ENCODE measurements at places on chromosomes 5 and 9.

- DNase-seq, result no peak
Observed at GRCh38 chr5:67202828-67203227, 6.2 kb upstream of the CD180 start.

DNA sequence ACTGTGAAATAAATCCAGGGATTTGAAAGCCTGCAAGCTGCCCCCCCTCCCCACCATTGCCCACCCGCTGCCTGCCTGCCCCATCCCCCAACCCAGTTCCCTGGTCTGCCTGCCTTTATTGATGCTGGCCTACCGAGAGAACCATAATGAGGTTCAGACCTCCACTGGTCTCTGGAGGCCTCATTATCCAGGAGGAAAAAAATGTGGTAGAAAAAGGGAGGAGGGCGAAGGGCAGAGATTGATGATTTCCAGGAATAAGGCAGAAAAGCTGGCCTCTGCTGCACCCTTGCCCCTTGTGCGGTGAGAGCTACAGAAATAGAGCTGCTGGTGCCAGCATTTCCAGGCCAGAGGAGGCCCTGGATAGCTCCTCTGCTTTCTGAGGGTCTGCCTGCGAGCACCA, 216.1 kb downstream of the PAPPA start:
- no peak for DNase-seq

GRCh38 chr5:124104821-124105220, 592.8 kb downstream of the CSNK1G3 start:
- no peak for DNase-seq

DNA sequence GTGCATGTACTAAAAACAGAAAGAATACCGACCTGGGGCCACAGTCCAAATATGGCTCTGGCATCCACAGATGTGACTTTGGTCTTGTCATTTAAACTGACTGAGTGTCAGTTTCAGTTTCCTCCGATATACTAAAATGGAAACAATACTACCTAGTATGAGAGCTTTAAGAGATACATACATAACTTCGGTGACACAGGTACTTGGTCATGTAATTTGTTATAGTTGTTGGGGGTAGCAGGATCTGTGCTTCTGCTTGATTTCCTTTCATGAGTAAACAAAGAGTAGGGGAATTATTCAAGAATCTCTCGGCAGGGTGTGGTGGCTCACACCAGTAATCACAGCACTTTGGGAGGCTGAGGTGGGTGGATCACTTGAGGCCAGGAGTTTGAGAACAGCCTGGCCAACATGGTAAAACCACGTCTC, 32.1 kb downstream of the MTMR12 start:
- no peak for DNase-seq

DNA sequence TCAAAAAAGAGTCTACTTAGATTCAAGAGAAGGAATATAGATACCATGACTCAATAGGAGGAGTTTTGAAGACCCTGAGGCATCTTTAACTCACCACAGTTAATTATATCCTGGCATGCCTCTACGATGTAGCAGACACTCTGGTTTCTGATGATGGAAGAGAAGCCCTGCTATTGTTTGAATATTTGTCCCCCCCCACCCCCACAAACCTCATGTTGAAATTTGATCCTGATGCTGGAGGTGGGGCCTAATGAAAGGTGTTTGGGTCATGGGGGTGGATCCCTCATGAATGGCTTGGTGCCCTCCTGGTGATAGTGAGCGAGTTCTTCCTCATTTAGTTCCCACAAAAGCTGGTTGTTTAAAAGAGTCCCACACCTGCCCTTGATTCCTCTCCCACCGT, 147.9 kb upstream of the TBCA start:
- DNase-seq, result no peak

DNA sequence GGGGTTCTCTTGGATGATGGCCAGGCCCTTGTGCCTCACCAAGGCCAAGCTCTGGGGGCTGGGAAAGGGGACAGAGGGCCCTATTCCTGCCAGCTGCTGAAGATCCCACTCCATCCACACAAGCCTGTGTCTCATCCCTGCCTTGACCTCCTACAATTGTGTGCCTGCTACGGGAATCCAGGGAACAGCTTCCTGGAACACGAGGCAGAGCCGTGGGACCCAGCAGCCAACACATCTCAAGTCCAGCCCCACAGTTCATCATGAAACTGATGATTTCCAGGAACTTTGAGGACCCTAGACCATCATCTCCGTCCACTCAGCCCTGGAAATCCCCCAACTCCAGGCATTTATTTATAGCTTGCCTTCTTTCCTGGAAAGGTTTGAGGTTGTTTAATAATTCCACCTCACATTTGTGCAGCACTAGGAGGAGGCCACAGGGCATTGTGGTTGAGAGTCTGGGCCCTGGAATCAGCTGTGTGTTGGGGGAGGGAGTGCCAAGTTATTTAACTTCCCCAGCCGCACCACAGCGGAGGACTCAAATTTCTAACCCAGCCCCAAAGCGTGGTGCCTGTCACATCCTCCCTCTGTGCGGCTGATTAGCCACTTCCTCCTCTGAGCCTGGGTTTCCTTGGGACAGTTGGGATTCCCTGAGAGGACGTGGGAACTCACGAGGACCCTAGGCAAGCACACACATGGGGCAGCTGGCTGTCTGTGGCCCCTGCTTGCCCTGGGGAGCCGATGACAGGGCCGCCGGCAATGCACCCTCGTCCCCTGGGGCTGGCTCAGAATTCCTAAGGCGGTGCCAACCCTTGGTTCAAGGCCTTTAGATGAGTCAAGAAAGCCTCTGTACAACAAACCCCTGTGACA, 58.2 kb upstream of the GGTA1 start:
- no peak for DNase-seq

DNA sequence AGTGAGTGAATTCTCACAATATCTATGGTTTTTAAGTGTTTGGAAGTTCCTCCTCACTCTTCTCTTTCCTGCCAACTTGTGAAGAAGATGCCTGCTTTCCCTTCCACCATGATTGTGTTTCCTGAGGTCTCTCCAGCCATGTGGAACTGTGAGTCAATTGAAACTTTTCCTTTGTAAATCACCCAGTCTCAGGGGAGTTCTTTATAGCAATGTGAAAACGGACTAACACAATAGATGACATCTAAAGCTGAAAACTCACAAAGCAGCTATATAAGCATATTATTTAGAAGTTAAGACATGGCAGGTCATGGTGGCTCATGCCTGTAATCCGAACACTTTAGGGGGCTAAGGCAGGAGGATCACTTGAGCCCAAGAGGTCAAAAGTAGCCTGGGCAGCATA, 130.2 kb downstream of the ARRDC3 start:
- no peak for DNase-seq
